ENCODE measurements at places on chromosomes 2 and 18.

- no peak for DNase-seq
These were observed 32.6 kb upstream of the INSIG2 start for GRCh38 chr2:118055512-118056164.

DNA sequence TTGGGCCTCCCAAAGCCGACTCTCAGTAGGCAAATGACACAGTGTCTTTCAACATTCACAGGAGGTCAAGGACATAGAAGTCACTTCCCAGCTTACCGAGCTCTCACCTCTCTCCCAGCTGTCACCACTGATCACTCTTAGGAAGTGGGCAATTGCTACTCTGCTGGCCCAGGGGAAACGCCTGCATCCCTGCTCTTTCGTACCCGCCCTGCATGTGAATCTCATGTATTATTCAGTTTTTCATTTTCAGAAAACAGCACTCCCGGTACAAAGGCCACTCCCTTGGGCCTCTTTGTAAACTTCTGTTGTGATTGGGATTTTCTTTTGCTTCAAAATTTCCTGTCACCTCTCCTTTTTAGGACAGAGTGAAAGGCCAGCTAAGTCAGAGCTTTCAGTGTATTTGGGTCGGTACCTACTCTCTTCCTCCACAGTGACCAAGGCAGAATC lies 15.4 kb downstream of the MRPL44 start:
- no peak for DNase-seq

- DNase-seq = no peak
These were observed 25.3 kb upstream of the ANXA4 start for GRCh38 chr2:69716555-69717120.

DNA sequence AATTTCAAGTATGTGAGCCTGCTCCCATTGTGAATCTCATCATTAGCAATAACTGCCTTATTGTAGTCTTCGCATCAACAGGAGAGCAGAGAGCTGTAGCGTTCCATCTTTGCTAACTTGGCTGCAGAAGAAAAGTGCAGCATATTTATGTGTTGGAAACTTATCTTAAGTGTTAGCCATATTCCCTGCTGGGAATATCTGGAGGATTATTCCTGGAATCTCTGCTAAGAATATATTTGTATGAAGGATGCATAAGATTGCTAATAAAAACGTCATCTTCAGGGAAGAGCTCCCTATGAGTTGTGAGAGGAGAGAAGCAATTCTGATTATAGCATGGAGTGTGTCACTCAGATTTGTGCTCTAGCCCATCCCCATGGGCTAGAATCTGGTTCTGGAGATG lies 115.1 kb upstream of the REG3G start:
- no peak for DNase-seq

- no peak for DNase-seq
These were observed 122.8 kb upstream of the SH3BP4 start for GRCh38 chr2:234829074-234829455.

GRCh38 chr18:58536202-58536516 lies 92.7 kb downstream of the ALPK2 start:
- no peak for DNase-seq

GRCh38 chr2:134869946-134870736 lies 31.7 kb downstream of the ACMSD start:
- DNase-seq = no peak

DNA sequence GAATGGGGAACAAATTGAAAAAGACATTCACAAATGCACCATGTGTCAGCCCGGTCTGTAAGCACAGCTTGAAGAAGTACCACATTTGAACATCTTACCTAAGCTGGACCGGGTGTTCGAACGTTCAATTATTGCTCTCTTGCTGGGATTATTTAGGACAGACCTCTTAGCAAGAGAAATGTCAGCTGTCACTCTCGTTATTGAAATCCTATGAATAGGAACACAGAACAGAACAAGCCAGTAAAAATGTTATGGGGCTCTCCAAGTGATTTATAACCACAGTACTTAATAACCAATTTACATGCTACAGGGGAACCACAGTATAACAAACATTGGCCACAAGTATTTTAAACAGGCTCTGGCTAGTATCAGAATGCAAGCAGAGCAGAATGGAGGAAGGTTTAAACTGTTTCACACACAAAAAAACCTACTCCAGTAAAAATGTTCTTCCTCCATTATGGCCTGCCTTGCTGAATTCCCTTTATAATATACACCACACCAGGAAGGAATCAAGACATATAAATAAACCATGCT lies 32.5 kb upstream of the ARL5A start:
- no peak for DNase-seq

GRCh38 chr2:134416637-134417036 lies 162.8 kb downstream of the MGAT5 start:
- DNase-seq = no peak

GRCh38 chr18:57907550-57907949 lies 104.4 kb upstream of the ATP8B1 start:
- no peak for DNase-seq

- no peak for DNase-seq
These were observed 520.6 kb downstream of the METTL4 start for GRCh38 chr18:2050702-2051201.

DNA sequence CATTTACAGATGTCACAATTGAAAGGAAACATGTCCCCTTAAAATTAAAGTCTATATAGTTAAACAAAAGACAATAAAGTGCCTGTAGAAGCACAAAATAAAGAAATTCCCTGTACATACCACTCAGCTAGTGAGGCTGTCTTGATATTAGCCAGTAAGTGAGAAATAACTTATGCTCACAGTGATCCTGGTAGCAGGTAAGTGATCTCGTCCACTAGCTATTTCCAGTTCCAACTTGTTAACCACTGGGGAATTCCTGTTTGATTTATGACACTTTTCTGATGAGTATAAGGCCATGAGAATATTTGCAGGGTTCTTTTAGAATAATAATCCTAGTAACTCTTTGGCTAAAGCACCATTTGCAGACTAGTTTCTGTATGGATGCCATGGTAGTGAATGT lies 127.9 kb upstream of the PGAP1 start:
- DNase-seq = no peak

DNA sequence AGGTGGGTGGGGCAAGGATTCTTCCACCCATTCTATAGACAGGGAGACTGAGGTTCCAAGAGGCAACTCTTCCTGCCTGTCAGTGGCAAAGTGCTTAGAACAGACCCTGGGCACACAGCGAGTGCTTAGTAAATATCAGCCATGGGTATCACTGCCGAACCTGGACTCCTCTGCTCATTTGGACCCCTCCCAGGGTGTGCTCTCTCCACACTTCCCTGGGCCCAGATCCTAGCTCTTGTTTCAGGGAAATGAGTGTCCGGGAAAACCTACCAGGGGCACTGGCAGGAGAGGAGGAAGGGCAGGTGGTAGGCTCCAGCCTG lies 136.3 kb downstream of the CYP26B1 start:
- DNase-seq = peak; percentile 29

- no peak for DNase-seq
These were observed 68.1 kb upstream of the KLHL14 start for GRCh38 chr18:32840962-32841361.

GRCh38 chr2:231715988-231716616 lies 7.8 kb downstream of the PTMA start:
- no peak for DNase-seq

- no peak for DNase-seq
These were observed 106.9 kb upstream of the RGPD4 start for GRCh38 chr2:107719836-107720235.

GRCh38 chr2:2102866-2103653 lies 228.0 kb downstream of the MYT1L start:
- DNase-seq = no peak

DNA sequence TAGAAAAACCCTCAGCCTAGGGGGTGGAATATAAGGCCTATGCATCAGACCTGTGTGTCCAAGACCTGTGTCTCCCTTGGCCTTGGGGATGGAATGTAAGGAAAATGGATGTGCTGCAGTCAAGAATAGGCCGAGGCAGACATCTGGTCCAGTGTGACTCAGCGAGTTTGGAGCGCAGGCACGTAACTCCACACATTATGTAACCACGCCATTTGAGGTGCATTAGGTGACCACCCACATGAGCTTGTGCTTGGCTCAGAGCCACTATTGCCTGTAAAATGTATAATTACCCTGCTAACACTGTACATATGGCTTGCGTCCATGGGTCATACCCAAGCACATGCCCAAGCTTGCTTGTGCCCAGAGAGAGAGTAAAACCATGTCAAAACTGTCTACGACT lies 580.9 kb upstream of the HNMT start:
- no peak for DNase-seq

DNA sequence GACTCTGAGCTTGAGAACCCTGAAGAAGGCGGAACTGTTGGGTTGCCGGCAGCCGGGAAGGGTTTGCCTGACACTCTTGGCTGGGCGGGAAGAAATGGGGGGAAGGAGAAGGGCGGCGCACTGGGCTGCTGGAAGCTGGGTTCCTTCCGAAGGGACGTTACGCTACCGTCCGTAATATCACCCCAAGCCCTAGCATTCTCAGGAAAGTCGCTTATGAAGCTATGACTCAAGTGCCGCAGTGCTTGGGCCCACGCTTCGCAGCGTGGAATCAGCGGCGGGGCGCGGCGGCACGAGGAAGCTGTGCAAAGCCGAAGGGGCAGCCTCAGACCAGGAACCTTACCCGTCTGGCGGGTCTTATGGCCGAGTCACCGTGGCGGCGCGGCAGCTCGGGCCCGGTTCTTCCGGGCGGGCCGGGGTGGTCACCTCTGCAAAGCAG lies 50.2 kb upstream of the SIGLEC15 start:
- peak; percentile 78 for DNase-seq

- DNase-seq = no peak
These were observed 76.3 kb upstream of the ZCCHC2 start for GRCh38 chr18:62446511-62446910.

DNA sequence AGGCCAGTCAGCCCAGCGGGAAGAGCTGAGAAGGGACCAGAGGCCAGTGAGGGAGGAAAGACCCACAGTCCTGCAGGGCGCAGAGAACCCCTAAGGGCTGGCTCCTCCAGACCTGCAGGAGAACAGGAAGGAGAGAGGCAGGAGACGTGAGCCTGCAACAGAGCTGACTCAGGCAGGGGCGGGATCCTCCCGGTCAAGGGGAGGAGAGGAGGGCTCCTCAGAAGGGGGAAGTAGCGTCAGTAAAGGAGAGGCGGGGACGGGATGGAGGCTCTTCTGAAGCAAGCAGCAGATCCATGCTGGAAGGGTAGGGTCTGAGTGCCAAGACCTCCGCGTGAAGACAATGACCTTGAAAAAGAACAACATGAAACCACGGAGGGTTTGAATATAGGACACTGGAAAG lies 50.8 kb downstream of the TRABD2A start:
- DNase-seq = no peak

- DNase-seq = no peak
These were observed 82.8 kb upstream of the CPO start for GRCh38 chr2:206856513-206856912.

GRCh38 chr2:166181813-166182154 lies 54.0 kb upstream of the SCN1A start:
- DNase-seq = no peak

DNA sequence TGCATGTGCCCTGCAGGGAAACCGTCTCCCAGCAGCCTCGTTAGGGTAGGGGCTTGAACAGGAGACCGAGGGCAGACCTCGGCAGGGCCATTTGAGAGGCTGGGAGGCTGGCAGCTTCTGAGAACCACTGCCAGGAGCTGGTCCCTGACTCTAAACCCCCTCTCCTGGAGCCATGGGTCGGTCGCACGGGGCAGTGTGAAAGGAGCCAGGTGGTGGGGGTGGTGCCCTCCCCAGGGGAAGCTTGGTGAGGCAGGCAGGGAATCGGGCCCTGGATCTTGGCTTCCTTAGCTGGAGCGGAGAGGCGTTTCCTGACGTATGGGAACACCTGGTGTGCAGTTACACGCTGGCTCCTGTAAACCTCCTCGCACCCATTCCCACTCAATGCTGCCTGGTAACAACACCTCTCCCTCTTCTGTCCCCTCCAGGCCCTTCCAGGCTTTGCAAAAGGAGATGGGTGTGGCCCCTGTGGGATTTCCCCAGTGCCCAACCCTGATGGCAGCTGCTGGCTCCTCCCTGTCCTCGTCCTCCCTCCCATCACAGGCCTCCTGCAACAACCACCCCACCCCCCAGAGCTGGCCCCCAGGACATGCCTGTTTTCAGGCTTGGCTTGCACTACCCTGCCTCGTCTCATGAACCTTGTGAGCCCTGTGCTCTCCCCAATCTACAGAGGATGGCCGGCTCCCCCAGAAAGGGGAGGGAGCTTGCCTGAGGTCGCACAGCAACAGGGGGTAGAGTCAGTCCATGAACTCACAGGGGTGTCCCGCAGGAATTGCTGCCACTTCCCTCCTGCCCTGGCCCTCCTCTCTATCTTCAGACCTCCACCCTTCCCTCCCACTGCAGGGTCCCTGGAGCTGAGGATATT lies 24.4 kb downstream of the ADRA2B start:
- DNase-seq = peak; percentile 46

DNA sequence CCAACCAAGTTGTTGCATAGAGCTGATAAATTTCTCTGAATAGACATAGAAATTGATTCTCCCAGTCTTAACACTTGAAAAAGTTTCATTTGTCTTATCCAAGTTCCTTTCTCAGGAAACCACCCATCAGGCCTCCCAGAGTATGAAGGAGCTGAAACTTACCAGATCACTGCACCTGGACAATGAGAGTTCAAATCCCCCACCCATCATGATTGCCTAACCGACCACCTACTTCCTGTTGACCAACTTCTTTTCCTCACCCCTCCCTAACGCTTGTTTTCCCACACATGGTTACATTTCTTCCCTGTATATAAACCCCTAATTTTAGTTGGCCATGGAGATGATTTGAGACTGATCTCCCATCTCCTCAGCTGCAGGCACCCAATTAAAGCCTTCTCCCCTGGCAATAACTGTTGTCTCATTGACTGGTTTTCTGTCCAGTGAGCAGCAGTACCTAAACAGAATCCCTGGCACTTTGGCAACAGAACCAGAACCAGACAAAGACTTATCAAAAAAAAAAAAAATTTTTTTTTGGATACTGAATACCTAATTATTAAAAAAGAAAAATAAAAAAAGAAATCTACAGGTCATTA lies 103.0 kb downstream of the SPIRE1 start:
- DNase-seq = no peak

GRCh38 chr2:137002896-137003295 lies 237.6 kb downstream of the THSD7B start:
- no peak for DNase-seq

GRCh38 chr2:109182426-109182825 lies 53.4 kb downstream of the SH3RF3 start:
- DNase-seq = no peak

GRCh38 chr2:228827056-228827700 lies 443.9 kb downstream of the PID1 start:
- DNase-seq = no peak

GRCh38 chr2:46837704-46838103 lies 77.9 kb downstream of the MCFD2 start:
- no peak for DNase-seq
